ENCODE measurements at places on chromosomes 7 and 10. TPM values are rescaled to one million over a fixed set of nuclear protein-coding genes. Genes with fewer than 3 reads are reported as not detected.

GRCh38 chr10:29583674-29584073 is 51.1 kb downstream of the SVIL start:
- DNase-seq, result no peak

CFTR gene
- not detected for total RNA-seq

ARHGEF35 gene
- total RNA-seq, result 0.76 TPM

DNA sequence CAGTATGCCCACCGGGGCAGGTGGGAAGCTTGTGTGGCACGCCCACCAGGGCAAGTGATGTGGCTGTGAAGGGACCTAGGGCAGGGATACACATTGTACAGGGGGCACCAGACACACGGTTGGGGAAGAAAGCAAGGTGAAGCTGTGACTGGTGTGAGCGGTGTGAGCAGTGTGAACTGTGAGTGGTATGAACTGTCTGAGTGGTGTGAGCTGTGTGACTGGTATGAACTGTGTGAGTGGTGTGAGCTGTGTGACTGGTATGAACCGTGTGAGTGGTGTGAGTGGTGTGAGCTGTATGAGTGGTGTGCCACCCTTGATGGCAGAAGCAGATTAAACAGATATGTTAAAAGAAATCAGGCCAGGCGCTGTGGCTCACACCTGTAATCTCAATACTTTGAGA is 48.1 kb downstream of the DPYSL4 start:
- DNase-seq, result no peak

STOX1 gene
- total RNA-seq, result 1.8 TPM

DNA sequence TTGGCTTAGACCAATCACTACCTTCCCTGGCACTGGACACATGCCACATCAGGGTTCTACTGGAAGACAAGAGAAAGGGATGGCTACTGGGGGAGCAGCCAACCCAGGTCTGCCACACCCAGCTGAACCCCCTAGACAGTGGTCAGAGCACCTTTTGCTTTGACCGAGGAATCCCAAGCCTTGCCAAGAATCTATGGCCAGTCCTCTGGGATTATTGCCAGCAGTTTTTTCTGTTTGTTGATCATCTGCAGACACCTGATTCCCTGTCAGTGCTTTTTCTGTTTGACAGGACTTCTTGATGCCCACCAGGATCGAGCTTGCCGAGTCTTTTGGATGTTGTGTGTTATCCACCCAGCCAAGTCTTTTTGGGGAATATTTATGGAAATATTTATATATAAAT is 476.2 kb upstream of the GALNT17 start:
- no peak for DNase-seq
